ENCODE measurements at places on chromosomes 1 and 21. TPM values are rescaled to one million over a fixed set of nuclear protein-coding genes. Genes with fewer than 3 reads are reported as not detected.

NR1I3 gene
- not detected for total RNA-seq

PGBD5 gene
- 3.2 TPM for total RNA-seq

AIM2 gene
- not detected for total RNA-seq

PRELP gene
- total RNA-seq = 0.46 TPM

TGFBR3 gene
- total RNA-seq = 27.2 TPM

NENF gene
- 23.3 TPM for total RNA-seq

BOLA1 gene
- total RNA-seq = 5.9 TPM

FAM151A gene
- not detected for total RNA-seq

STUM gene
- 0.33 TPM for total RNA-seq

C1orf141 gene
- total RNA-seq = not detected

LRRC39 gene
- 0.33 TPM for total RNA-seq

UTS2 gene
- total RNA-seq = not detected

SMCP gene
- not detected for total RNA-seq

Measured in melanocyte of skin (primary cell).